ENCODE measurements at places on chromosomes 6 and 20.

DNA sequence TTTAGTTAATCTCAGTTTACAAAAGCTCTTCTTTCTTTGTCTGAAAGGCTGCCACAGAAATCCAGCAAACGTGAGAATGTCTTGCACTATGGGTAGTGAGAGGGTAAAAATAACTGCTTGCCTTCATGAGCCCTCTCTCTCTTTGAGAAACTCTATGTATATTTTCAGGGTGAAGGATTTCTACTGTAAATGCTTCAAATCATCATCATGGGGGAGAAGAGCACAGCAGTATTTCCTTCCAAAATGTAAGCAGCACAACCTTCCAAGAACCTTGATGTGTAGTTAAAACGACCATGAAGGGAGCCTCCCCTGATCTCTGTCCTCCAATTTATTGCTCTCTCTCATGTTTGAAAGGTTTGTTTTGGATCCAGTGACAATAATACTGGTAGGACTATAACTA, 141.3 kb upstream of the CENPW start:
- DNase-seq, result no peak

- DNase-seq, result no peak
These were observed 89.7 kb downstream of the NDUFAF5 start for GRCh38 chr20:13874394-13875157.

DNA sequence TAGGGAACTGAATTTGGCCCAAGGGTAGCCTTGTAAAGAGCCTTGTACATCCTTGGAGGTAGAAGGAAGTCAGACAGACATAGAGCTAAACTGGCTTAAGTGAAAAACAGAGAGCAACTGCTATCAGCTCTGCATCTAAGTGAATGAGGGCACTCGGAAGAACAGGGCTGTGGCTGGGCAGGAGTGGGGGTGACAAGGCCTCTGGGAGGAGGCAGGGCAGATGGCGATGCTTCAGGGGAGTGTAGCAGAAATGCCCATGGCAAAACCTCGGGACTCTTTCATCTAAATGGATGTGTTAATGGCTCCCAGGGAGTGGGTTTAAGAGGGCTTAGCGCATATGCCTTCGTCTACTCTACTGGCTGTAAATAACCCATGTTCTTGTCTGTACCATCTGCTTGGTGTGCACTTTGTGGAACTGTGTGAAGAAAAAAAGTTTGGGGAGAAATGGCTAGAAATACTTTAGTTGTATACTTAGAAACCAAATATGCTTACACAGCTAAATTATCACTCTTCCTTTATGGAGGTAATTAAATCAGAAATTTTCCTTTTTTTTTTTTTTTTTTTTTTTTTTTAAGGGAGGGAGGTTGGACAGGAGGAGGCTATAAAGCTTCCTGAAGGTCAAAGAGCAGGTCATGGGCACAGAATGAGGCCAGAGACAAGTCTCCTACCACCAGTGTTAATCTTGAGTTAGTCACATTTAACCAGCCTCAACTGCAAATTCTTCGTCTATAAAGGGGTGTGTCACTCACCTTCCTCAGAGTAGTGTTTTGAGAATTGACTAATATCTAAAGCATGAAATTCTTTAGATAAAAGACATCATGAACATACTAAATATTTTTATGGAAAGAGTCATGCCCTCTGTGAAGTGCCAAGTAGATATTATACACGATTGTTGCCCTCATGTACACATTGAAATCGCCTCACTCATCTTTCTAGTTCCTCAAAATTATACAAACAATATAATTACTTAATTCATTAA, 60.9 kb downstream of the FYN start:
- no peak for DNase-seq

GRCh38 chr6:83879746-83880145, 20.3 kb downstream of the CYB5R4 start:
- no peak for DNase-seq

GRCh38 chr6:31247813-31248212, 24.1 kb downstream of the HLA-C start:
- DNase-seq, result no peak

- no peak for DNase-seq
These were observed 128.6 kb upstream of the HS3ST5 start for GRCh38 chr6:114471450-114471849.

- DNase-seq, result no peak
These were observed 16.8 kb downstream of the SRSF3 start for GRCh38 chr6:36610956-36611336.

DNA sequence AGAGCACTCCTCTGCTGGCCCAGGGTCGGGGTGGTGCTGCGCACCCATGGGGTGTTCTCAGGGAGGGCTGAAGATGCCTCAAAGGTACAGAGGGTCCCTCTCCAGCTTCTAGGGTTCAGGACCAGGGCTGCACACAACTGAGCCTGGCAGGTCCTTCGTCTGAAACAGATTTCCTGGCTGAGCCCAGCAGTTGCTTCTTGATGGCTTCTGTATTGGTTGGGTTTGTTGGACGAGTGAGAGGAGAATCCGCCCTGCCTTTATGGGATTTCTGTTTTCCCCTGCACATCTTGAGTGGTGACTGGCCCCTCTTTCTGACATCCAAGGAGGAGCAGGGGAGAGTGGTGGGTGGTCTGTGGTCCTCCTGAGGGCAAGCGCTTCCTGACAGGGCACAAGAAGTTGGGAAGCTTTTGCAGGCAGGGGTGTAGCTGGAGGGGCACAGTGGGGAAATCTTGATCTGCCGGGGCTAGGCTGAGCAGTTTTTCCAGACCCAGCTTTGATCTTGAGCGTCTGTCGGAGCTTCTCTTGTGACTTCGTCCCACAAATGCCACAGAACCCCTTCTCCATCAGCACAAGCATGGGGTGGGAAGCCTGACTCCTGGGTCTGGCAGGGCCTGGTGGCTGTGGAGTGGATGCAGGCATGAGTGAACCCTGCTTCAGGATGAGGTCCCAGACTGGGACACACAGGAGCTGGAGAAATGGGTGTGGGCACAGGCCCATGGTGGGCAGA, 116.5 kb downstream of the SYNDIG1 start:
- DNase-seq, result no peak

Data from midbrain (tissue), 1 donor.